CD4-positive, alpha-beta memory T cell (primary cell): ENCODE measurements at places on chromosomes 11 and 22. TPM values are rescaled to one million over a fixed set of nuclear protein-coding genes. Genes with fewer than 3 reads are reported as not detected.

Gene CASP5
- total RNA-seq = not detected

Gene SCGB1C1
- total RNA-seq = not detected

DNA sequence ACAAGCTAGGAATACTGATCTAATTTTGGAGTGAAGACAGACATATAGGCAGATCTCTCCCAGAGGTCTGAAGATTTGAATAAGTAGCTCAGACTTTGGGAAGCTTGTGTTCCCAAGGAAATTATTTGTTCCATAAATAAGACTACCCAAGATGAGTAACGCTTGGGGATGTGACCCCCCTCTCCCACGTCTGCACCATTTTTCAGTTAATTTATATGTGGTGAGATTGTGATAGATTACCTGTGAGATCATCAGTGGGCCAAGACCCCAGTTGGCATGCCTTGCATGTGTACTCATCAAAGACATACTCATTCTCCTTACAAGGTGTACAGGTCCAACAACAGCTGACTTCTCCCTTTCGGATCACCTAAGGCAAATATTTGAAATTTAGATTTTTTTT lies 252.8 kb upstream of the CTSC start:
- H3K27me3 ChIP-seq = no peaks in the 10 kb centered on the region
- H3K27ac ChIP-seq = no peak overlapping the region
- H3K36me3 ChIP-seq = no peaks in the 10 kb centered on the region
- H3K4me3 ChIP-seq = no peak overlapping the region

GRCh38 chr22:48103126-48103875 lies 1340.9 kb downstream of the TBC1D22A start:
- H3K4me1 ChIP-seq = peaks cover 13% of the 10 kb centered on the region
- no peak overlapping the region for H3K27ac ChIP-seq
- DNase-seq = no peak
- H3K36me3 ChIP-seq = no peaks in the 10 kb centered on the region

- H3K4me3 ChIP-seq = no peak overlapping the region
- no peak overlapping the region for H3K27ac ChIP-seq
- no peak for DNase-seq
- no peaks in the 10 kb centered on the region for H3K36me3 ChIP-seq
- H3K4me1 ChIP-seq = peaks cover 22% of the 10 kb centered on the region
Observed at GRCh38 chr22:42994917-42995562, 19.9 kb downstream of the PACSIN2 start.

Gene CDHR5
- total RNA-seq = not detected

DNA sequence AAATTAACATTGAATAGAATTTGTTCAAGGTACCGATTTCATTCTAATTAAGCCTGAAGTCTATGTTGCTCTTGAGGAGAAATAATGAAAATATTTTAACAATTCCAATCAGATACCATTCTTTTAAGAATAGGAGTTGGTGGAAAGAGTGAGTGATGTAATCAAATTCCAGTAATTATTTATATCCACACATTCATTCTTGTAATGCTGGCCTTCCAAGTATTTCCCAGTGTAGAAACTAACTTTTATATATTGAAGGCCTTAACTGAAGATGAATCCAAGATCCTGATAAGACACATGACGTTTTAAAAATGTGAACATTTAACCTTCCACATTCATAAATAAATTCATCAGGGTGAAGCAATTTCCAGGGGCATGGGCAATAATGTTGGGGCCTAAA lies 36.6 kb upstream of the PAX6 start:
- no peak overlapping the region for H3K4me3 ChIP-seq
- H3K36me3 ChIP-seq = no peaks in the 10 kb centered on the region
- DNase-seq = no peak
- H3K27me3 ChIP-seq = no peaks in the 10 kb centered on the region
- no peak overlapping the region for H3K27ac ChIP-seq

Gene TTC9C
- 53.5 TPM for total RNA-seq

DNA sequence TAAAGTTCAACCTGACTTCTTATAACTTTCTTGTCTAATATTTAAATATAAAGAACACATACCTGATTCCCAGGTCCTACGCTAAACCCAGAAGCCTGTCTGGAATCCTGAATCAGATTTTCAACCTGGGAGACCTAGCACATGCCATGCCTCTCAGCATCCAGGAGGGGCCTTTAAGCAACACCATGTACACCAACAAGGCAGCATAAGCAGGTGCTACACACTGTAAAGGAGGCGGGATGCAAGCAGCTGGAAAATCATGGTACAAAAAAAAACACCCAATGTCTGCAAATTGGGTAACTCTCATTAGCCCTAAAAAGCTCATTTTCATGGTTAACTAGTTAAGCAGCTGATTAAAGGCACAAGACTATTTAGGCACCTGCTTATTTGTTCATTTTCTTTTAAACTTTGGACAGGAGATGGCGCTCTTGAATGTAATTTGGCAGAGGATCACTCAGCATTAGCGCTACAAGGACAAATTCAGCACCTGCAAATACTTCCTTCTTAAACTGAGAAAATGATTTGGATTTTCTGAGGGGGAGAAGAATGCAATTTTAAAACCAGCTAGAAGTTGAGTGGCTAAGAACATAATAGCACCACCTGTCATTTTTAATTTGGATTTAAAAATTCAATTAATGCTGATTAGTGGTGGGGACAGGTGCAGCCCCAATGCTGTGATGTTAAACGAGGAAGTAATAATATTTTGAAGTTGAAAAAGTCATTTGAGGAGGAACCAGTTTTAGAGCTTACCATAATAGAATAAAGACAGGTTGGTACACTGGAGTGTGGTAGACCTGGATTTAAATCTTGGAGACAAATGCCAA lies 104.0 kb downstream of the FAR1 start:
- no peaks in the 10 kb centered on the region for H3K36me3 ChIP-seq
- no peaks in the 10 kb centered on the region for H3K4me1 ChIP-seq
- H3K4me3 ChIP-seq = no peak overlapping the region
- H3K27ac ChIP-seq = no peak overlapping the region
- DNase-seq = peak; percentile 78
- no peaks in the 10 kb centered on the region for H3K27me3 ChIP-seq

Gene RASL10A
- 0.79 TPM for total RNA-seq

Gene PNPLA5
- total RNA-seq = not detected

Gene C11orf71
- 15.6 TPM for total RNA-seq

Gene OR52N4
- total RNA-seq = 2.2 TPM

DNA sequence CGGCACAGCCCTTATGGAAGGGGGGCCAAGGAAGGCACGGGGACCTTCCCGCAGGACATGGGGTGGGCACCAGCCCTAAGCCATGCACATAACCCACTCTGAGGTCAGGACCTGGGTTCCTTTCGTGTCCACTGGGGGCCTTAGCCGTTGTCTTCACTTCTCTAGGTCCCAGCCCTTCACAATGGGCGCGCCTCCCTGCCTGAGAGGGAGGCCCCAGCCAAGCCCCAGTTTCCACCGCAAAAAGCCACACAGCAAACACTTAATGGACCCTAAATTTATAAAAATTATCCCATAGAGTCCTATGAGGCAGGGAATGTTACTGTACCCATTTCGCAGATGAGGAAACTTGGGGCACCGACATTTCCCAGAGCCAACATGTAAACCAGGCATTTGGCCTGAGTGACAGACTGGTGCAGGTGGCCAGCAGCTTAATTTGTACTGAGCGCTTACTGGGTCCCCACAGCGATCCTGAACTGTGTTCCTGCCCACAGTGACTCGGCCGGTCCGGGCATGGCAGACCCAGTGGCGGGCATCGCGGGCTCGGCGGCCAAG lies 1.2 kb downstream of the GAS2L1 start:
- H3K4me3 ChIP-seq = no peak overlapping the region
- no peak for DNase-seq
- no peaks in the 10 kb centered on the region for H3K36me3 ChIP-seq

Gene GP1BB
- not detected for total RNA-seq

GRCh38 chr11:77726524-77726923 lies 88.9 kb upstream of the CLNS1A start:
- no peaks in the 10 kb centered on the region for H3K27me3 ChIP-seq
- H3K36me3 ChIP-seq = peaks cover 14% of the 10 kb centered on the region
- no peak for DNase-seq
- H3K27ac ChIP-seq = no peak overlapping the region
- H3K4me1 ChIP-seq = no peaks in the 10 kb centered on the region

DNA sequence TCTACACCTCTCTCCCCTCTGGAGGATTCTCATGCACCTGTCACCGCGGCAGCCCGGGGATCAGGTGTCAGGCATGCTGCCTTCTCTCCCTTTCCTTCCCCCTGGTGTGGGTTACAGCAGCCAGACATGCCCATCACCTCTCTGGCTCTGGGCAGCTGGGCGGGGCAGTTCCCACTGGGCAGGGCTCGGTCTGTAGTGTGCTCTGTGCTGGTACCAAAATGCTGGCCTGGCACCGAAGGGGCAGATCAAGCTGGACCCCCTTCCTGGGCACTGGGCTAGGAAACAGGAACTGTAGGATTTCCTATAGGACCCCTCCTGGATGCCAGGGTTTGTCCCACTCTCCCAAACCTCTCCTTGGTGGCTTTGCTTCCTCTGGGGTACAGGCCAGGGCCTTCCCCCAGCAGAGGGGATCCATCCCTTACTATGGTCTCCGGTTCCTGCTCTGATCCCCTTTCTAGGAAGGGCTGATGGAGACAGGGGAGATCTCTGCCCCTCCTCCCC lies 821 bp downstream of the GAL3ST1 start:
- no peak overlapping the region for H3K4me3 ChIP-seq
- H3K36me3 ChIP-seq = peaks cover 26% of the 10 kb centered on the region
- H3K27me3 ChIP-seq = no peaks in the 10 kb centered on the region
- no peak for DNase-seq
- H3K4me1 ChIP-seq = peaks cover 4% of the 10 kb centered on the region
- no peak overlapping the region for H3K27ac ChIP-seq

Gene APOA5
- total RNA-seq = not detected

GRCh38 chr11:1909524-1909923 lies 10.0 kb upstream of the TNNT3 start:
- H3K27ac ChIP-seq = no peak overlapping the region
- no peak for DNase-seq
- H3K27me3 ChIP-seq = no peaks in the 10 kb centered on the region
- H3K4me1 ChIP-seq = no peaks in the 10 kb centered on the region
- H3K4me3 ChIP-seq = no peak overlapping the region

DNA sequence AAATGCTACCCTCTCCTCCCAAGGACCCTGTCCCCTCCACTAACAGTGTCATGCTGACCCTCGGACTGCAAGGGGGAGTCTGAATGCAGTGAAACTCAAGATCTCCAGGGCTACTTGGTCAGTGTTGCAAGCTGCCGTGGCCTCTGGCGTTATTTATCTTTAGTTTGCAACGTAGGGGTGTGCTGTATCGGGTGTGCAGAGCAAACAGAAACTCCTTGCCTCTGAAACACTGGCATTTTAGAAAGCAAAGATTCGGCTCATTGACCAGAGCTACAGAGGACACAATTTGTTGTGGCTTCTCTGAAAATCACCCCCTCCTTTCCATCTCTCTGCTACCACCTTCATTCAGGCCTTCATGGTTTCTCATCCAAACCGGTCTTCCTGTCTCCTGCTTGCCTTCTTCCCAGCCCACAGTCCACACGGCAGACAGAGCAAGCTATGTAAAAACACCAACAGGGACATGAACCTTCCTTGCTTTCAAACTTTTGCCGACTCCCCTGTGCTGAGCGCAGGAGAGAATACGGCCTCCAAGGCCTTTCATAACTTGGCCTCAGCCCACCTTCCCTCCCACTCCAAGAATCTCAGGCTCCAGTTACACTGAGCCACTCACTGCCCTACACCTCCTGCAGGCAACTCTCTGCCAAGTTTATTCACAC lies 14.9 kb downstream of the FZD4 start:
- H3K27ac ChIP-seq = no peak overlapping the region
- no peak overlapping the region for H3K4me3 ChIP-seq
- H3K36me3 ChIP-seq = no peaks in the 10 kb centered on the region
- DNase-seq = no peak
- H3K27me3 ChIP-seq = no peaks in the 10 kb centered on the region
